ENCODE measurements at places on chromosomes 5 and 9.
A peak's percentile ranks its signal among the peaks of the same experiment; 100 is the strongest.

DNA sequence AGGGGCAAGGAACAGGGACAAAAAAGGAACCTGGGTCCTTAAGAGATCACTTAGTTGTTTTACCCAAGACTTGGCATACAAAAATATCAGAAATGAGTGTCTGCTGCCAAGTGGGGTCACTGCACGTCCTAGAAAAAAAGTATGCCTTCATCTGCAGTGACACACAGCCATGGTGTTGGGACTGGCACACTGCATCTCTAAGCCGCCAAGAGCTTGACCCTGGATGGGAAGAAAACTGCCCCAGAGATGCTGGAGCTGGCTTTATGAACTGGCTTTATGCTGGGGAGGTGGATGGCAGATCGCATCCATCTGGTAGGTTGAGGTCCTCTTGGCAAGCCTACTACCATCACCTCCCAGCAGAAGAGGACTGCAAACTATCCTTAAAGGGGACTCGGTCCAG, 51.7 kb downstream of the IRF1 start:
- no peak for DNase-seq

DNA sequence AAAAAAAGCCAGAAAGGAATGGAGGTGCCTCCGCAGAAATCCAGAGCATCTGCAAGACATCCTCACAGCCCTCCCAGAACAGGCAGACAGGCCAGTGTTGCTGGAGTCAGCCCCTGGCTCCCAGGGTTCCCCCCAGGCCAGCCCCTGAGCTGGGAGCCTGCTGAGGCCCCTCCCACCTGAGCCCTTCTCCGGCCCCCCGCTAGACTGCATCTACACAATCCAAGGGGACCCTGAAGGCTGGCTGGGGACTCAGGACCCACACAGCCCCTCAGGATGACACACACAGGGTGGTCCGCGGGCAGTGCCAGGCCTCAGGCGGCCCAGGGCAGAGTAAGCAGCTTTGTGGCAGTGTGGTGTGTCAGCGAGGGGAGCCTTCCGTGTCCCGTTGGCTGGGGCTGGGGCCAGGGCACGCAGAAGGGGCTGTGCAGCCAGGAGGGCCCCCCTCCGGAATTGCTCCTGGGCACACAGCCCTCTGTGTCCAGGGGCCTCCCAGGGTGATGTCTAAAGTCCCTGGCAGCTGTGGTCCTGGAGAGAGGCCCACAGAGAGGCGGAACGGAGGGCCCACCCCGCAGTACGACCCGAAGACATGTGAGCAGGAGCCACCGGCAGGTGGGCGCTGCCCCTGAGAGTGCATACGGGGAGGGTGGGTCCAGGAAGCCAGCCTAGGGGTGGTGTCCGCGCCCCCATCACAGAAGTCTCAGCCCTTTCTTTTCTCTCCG, 2.9 kb downstream of the TMEM250 start:
- no peak for DNase-seq

GRCh38 chr5:108093186-108093585, 288.7 kb downstream of the FBXL17 start:
- DNase-seq: no peak

- DNase-seq: no peak
Measured at GRCh38 chr5:153660919-153661318, 170.4 kb downstream of the GRIA1 start.

GRCh38 chr5:18745042-18745987, 1111.1 kb downstream of the TAF11L14 start:
- DNase-seq: peak; percentile 28

DNA sequence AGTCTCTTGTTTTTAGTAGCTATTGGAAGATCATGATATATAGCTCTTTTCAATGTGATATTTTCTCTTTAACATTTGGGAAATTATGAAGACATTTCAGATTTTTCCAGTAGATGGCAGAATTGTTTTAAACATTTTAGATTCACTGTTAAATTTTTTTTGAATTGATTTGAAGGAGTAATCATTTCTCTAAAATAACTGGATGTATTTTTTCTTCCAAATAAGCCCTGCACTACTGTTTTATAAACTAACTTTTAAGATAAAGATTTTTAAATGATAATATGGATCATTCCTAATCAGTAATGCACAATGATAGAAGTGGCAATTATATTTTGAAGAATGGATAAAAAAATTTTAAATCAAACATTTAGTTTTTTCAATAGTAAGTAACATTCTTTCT, 14.2 kb downstream of the NDUFAF2 start:
- DNase-seq: no peak
